Stimulated activated CD8-positive, alpha-beta memory T cell treated with anti-CD3 and anti-CD28 coated beads, Interleukin-7, amount 100 ng/mL, for 4 hours (primary cell): ENCODE measurements at places on chromosomes 13 and 19.
A peak's percentile ranks its signal among the peaks of the same experiment; 100 is the strongest.

GRCh38 chr19:52992109-52993004 is 21.4 kb upstream of the ERVV-1 start:
- DNase-seq: no peak

- DNase-seq: no peak
Observed at GRCh38 chr19:10334588-10335351, 1.4 kb upstream of the RAVER1 start.

DNA sequence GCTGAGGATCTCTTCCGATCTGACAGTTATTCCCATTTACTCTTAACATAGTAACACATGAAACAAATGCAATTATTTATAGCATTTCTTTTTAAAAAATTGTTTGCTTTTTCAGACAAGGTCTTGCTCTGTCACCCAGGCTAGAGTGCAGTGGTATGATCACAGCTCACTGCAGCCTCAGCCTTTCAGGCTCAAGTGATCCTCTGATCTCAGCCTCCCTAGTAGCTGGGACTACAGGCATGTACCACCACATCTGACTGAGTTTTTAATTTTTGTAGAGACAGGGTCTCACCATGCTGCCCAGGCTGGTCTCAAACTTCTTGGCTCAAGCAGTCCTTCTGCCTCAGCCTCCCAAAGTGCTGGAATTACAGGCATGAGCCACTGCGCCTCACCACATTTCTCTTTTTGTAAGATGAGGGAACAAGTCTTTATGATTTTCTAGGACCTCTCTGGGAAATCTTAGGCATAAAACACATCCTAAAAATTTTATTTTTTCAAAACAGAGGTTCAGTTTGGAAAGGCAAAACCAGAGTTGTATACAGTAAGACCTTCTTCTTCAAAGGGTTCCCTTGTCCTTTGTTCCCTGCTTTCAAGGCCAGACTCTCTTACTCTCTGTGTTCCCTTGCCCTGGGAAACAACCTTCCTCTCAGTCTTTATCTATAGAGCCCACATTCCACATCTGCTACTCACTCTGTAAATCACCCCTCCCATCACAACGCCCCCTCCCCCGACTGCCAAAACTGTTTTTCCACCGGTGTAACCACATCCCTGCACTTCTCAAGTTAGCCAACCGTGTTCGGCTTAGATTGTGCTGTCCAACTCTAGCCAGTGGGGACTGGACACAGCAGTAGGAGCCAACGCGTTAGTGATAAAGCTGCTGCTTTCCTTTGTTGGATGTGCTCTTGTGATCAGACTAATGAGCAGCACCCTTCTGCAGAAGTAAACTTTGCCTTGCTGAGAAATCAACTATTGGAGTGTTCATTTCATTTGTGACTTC is 56.2 kb downstream of the DHRS12 start:
- DNase-seq: no peak

DNA sequence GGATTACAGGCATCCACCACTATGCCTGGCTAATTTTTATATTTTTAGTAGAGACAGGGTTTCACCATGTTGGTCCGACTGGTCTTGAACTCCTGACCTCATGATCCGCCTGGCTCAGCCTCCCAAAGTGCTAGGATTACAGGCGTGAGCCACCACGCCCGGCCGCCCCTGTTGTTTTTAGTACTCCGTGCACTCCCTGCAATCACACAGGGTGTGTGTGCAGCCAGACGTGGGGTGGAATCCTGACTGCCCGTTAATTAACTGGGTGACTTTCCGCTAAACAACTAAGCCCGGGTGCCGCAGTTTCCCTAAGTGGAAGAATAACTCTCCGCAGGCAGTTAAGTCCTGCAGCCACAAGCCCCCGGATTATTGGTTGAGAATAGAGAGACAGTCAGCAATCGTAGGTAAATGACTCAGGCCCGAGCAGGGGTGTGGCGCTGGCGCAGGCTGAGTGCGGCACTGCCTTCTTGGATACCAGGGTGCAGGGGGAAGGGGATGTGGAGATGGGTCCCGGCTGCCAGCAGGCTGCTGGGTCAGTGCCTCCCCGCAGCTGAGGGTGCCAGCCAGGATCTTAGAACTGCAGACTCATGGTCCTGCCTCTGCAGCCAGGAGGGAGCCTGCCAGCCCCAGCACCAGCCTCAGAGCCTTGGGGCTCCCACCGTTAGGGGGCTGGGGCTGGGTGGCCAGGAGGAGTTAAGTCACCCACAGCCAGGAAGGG is 6.1 kb upstream of the FXYD3 start:
- no peak for DNase-seq

DNA sequence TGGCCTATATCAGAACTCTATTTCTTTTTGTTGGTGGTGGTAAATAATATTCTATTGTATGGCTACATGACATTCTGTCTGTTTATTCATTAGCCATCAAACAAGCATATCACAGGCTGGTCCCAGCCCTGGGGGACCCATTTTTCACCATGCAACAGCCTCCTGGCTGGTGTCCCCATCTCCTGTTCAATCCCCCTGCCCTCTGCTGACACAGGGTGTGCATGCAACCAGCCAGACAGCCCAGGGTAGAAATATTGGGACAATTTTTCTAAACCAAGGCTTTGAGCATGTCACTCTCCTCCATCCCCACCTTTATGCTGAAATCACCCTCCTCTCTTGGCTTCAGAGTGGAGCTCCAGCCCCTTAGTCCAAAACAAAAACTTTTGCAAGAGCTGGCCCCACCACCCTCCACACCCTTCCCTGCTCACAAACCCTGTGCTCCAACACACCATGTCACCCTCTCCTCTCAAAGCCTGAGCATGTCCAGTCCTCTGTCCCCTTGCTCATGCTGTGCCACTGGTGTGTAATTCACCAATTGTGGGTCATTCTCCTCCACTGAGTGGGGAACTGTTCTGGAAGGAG is 153.0 kb upstream of the UQCRFS1 start:
- no peak for DNase-seq

DNA sequence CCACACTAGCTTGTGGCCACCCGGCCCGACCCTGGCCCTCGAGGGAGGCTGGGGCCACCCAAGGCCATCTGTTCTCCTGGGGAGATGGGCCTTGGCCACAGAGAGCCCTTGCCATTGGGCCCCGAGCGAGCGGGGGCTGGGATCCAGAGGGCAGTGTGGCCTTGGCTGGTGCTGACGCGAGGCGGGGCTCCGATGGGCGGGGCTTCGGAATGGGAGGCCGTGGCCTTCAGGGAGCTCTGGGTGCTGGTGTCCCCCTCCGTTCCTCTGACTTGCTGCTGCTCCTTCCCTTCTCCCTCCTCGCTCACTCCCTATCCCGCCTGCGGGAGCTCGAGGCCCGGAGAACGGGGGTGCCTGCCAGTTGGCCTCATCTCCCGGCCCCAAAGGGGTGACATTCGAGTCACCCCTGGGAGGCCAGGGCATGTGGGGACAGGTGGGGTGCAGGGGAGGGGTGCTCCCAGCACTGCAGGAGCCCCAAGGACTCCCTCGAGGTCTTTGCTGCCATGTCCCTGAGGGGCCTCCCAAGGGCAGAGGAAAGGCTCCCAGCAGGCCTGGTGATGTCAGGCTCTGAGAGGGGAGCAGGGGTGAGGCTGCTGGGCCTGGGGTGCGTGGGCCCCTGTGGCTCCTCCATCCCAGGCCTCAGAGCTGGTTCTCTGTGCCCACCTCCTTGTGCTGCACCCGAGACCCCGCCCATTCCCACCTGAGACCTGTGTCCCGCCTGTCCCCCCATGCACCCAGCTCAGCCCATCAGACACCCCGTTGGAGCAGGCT is 4.2 kb downstream of the NCLN start:
- no peak for DNase-seq

DNA sequence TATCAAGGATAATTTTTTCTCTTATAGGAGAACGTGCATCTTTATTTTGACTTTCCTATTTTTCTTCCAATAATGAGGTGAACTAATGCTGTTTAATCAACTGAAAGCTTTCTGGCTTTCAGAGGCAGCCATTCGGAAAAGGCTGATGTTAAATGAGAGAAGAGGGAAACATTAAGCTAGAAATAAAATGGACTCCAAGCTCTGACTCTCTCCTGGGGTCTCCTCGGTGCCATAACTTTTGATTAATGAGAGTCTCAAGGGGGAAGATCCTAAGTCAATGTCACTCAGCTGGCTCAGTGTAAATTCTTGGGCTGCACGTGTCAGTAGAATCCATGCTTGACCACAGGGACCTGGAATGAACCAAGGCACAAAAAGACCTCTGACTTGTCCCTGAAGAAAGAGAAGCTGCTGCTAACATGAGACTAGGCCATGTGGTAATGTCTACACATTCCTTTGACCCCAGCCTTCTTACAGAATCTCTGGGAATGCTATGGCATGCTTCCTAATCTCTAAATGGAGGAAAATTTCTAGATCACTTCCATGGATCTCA is 152.2 kb upstream of the RFC3 start:
- no peak for DNase-seq

GRCh38 chr13:32124743-32125142 is 93.2 kb downstream of the FRY start:
- DNase-seq: no peak

DNA sequence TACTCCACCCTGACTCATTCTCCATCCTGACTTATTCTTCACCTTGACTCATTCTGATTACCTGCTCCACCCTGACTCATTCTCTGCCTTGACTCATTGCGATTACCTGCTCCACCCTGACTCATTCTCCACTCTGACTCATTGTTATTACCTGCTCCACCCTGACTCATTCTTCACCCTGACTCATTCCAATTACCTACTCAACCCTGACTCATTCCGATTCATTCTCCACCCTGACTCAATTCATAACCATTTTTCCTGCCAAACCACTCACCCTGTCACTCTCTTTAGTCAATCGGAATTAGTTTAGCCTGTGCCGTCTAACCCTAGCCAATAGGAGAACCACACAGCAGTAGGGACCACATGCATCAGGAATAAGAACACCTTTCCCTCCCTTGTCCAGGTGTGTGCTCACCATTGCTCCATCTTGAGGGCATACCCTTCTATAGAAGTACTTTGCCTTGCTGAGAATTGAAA is 1227.4 kb upstream of the PCDH20 start:
- DNase-seq: no peak

GRCh38 chr13:49536144-49536873 is 40.6 kb downstream of the PHF11 start:
- no peak for DNase-seq

- no peak for DNase-seq
Observed at GRCh38 chr19:1068009-1069001, 1.3 kb downstream of the ARHGAP45 start.

- peak; percentile 49 for DNase-seq
Observed at GRCh38 chr19:29620931-29621351, 14.9 kb downstream of the POP4 start.

DNA sequence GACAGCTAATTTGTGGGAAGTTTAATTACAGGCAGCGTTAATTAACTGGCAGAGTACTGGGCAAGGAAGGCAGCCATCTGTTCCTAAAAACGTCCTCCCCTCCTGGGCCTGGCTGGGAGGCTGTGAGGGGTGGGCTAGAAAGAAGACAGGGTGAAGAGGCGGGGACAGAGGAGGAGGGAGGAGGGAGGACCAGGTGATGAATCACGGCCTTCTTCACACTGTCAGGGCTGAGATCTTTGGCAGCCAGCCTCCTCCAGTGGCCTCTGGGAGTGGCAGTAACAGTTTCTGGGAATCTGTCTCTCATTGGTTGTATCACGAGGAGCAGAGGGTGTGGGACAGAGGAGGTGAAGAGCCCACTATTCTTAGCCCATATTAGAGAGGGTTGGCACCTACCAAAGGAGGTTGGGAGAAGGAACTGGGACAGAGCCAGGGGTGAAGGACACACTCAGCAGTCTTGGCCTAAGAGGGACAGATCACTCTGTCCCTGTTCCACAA is 9.6 kb upstream of the ZNRF4 start:
- DNase-seq: no peak

GRCh38 chr13:21849323-21849722 is 178.4 kb downstream of the FGF9 start:
- no peak for DNase-seq

- DNase-seq: no peak
Observed at GRCh38 chr13:59730026-59730425, 433.7 kb downstream of the DIAPH3 start.

DNA sequence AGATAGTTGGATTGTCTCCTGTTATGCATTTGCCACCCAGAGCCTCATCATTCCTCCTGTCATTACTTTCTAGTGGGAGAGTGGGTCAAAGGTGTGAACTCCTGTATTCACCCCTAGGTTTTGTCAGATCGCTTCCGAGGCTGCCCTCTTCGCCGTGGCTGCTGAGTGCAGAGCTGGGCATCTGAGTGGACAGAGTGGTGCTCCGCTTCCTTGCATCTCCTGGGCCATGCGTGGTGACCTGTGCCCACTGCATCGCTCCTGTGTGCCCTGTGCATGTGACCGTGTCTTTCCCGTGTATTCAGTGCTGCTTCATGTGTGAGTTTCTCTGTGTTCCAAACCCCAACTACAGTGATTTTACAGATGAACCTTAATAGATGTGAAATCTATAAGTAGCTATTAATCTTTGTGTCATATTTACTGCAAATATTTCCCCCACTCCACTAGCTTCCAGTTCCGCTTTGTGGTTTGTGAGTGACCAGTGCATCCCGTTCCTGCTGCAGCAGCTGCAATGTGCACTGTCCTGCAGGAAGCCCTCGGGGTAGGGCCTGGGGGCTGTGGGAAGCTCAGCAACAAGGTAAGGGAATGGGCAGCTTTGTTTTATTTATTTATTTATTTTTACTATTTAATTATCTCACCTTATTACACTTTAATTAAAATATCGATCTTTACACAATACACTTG is 53.1 kb downstream of the C13orf46 start:
- no peak for DNase-seq

- no peak for DNase-seq
Observed at GRCh38 chr19:46353730-46354528, 7.0 kb downstream of the PPP5C start.

- no peak for DNase-seq
Observed at GRCh38 chr13:102847272-102848234, 1.7 kb downstream of the ERCC5 start.

GRCh38 chr13:50361282-50361681 is 346.0 kb downstream of the KCNRG start:
- DNase-seq: no peak
